Activated CD4-positive, alpha-beta T cell treated with anti-CD3 and anti-CD28 coated beads, Interleukin-2, amount 50 U/mL, for 48 hours (primary cell): ENCODE measurements at places on chromosomes 6 and 20.

GRCh38 chr6:43702534-43703440 lies 15.2 kb upstream of the MRPS18A start:
- peak; percentile 22 for DNase-seq

DNA sequence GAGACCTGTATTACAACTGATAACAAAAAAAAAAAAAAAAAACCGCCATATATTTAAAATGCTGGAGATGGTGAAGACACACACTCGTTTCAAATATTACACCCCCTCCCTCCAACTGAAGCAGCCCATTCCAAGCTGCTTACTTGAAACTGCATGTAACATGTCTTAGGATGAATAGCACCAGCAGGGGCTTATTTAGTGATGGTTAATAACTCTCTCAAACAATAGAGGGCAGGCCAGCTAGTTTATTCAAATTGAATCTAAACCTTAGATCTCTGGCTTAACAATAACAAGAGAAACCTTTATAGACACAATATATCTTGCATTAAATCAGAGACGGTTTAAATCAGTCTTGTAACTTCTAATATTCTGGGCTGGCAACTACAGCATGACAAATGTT lies 9.3 kb upstream of the JPH2 start:
- DNase-seq: no peak

- no peak for DNase-seq
Measured at GRCh38 chr20:21262812-21263211, 40.3 kb upstream of the XRN2 start.

DNA sequence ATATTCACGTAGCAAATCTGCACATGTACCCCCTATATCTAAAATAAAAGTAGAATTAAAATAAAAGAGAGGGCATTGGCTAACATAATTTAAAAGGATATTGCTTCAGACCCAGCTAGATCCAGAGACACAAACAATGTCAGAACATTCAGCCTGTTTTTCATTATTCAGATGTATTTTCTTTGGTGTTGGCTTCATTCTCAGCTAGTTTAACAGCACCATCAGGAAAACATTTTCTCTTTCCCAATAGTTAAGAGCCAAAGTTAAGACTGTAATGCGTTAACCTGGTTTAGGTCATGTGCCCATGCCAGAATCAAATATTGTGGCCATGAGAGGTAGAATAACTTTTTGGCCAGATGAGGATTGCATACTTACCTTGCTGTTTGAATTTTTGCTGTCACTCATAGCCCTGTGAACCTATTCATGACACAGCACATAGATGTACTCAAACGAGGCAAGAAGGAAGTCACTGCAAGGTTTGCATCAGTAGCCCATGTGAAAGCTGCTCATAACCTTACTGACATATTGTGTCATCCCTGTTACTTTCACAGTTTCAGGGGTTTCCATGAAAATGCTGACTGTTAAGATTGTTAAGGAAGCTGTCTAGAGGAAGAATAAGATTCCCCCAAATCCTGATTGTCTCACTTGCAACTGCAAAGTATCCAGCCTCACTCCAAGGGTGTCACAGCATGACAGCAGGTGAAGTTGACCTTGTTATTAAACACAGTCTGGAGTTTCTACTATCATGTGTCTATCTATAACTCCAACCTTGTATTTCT lies 233.1 kb downstream of the PACRG start:
- DNase-seq: no peak

DNA sequence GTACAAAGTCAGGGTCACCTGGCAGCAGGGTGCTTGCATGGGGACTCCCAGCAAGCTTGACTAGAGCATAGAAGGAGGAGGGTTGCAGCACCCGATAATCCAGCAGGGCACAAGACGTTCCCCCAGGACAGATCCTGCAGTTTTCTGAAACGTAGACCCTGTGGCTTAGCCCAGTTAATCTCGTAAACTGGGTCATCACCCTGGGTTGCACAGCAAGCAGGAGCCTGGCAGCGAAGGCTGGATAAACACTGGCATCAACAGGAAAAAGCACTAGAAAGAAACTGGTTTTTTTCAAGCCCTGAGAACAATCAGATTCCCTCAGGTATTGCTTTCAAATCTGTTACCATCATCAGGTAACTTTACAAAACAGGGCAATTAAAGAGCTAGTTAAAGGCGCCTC lies 92.6 kb downstream of the PDE7B start:
- no peak for DNase-seq

GRCh38 chr20:8390037-8390433 lies 258.0 kb downstream of the PLCB1 start:
- DNase-seq: no peak

DNA sequence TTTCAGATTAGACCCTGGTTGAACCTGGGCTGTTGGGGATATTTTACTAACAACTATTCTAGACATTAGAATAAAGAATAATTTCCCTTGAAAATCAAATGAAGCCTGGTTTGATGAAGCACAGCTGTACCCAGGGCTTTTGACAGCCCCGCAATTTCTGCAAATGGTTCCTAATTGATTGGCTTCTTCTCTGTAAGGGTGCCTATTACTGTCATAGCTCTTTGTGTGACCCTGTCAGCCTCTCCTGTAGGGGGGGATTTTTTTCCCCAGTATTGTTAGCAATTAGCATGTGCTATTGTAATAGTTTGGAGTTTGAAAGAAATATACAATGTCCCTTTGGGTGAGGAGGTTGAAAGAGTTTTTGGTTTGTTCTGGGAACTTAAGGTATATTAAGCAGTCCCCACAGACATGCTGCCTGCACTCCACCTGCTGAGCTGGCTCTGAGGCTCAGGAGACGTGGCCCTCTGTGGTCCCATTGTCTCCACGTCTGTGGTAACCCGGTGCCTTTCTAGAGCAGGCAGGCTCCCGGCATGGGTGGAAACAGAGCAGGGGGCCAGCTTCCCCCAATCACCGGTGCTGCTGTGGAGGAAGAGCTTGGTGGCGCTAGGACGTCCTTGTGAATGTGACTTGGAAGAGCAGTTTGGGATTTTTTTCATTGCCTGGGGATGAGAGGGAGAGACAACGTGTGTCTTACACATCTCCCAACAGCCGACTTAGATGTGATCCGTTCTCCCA lies 47.3 kb upstream of the CLDN20 start:
- DNase-seq: no peak

- no peak for DNase-seq
Measured at GRCh38 chr6:118580585-118581419, 32.7 kb downstream of the PLN start.

DNA sequence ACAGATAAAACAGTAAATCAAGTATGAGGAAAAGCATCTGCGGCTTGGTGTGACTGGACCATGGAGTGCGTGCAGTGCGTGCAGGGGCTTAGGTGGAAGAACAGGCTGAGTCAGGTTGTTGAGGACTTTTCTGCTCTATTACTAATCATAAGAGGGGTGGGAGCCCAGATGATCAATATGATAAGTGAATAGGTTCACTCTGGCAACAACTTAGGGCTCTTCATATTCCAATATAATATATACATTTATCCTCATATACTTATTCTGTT lies 56.4 kb downstream of the PDE10A start:
- DNase-seq: no peak

DNA sequence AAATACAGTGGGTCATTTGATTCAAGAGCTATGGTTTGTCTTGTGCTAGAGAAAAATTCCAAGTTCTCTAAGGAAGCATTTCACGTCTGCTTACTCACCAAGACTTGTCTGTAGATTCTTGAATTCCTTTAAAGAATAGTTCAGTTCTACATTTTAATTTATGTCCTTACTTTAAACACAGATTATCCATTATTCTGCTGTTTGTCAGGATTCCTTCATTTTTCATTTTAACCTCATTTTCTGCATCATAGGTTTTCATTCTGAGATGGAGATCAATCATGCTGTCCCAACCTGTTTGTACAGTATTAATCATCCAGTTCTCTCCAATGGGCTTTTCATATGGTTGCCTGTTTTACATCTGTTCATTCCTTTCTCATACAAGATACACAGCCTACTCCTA lies 24.5 kb upstream of the POPDC3 start:
- no peak for DNase-seq

- no peak for DNase-seq
Measured at GRCh38 chr20:47783828-47784598, 1.3 kb downstream of the SULF2 start.

DNA sequence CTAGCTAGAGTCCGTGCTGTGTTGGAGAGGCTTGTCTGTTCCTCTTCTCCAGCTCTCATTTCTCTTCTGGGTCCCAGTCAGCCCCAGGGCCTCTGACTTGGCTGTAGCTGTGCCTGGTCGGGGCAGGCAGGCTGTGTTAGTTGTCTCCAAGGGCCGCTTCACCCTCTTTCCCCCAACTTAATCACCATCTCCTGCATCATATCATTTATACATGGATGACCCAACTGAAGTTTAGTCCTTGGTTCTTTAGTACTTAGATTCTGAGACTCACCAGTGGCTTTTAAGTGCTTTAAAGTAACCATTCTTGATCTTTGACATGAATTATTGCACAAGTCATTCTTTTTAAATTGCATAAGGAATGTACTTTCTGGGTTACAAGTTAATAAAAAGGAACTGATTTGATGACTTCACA lies 127.3 kb downstream of the RTN4IP1 start:
- DNase-seq: no peak

DNA sequence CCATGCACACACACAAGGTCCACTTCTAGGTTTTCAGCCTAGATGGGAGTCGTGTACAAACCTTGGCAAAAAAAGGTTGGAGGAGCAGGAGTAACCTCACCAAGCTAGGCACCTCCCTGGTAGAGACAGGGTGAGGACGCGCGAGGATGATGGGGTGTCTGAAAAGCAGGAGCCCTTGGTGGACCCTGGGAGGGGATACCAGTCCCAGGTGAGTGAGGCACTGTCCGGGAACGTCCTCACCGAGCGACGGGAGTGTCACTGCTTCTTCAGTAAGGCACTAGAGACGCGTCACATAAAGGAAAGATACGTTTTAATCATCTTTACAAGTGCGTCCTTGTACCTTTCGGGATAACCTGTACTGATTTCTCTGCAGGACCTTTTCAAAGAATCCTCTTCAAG lies 29.4 kb upstream of the ZBP1 start:
- DNase-seq: no peak

DNA sequence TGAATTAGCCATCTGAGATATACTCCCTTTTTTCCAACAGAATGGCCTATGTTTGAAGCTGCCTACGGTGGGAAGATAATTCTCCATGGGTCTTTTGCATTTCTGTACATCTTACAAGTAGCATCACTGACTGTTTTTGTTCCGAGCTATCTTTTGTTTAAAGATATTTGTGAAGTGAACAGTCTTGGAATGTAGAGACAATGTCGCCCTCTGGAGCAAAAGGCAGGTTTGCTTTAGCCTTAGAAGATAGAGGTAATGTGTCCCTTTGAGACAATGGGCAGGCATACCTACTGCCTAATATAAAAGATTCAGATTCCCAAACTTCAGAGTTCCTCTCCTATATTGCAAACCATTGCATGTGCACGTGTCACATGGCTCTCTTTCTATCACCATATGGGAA lies 347.8 kb upstream of the CNR1 start:
- no peak for DNase-seq

- DNase-seq: peak; percentile 96
Measured at GRCh38 chr6:70566751-70567382, at the start of gene SDHAF4. Gene SDHAF4 (plus strand): TSS chr6:70566930. CDS start chr6:70566941, 11 bp downstream.

GRCh38 chr20:20393207-20394120 lies 25.6 kb downstream of the INSM1 start:
- DNase-seq: no peak
